ENCODE measurements at places on chromosomes 12 and 14. TPM values are rescaled to one million over a fixed set of nuclear protein-coding genes. Genes with fewer than 3 reads are reported as not detected.

DNA sequence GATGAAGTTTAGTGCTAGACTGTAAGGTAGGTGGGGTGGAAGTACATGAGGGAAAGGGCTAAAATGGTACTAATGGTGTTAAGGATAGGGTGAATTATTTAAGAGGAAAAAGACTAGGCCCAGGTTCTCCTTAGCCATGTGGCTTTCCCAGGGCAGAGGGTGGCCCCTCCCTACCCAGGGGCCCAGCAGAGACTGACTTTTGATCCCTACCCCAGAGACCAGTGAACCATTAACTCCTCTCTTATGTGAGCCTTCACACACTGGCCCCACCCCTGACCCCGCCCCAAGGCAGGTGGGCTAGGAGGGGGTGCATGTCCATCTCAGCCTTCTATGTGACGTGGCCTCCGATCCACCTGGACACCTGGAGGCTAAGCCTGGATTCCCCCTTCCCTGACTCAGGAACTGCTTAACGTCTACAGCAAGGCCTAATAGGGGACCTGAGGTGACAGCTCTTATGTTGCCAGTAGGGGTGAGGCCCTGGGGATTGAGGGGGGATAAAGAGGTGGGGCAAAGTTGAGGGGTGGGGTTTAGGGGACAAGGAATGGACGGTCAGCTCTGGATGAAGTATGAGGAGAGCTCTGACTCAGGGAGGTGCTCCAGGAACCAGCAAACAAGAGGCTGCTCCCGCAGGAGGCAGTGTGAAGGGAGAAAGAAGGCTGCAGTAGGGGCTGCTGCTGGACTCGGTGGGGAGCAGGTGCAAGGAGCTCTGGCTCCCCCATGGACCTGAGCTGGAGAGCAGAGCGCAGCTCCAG is 757 bp downstream of the SLC39A5 start:
- DNase-seq: no peak

GRCh38 chr12:132169376-132169775 is 25.1 kb downstream of the NOC4L start:
- DNase-seq: no peak

Gene KIF5A
- total RNA-seq: 1.3 TPM

DNA sequence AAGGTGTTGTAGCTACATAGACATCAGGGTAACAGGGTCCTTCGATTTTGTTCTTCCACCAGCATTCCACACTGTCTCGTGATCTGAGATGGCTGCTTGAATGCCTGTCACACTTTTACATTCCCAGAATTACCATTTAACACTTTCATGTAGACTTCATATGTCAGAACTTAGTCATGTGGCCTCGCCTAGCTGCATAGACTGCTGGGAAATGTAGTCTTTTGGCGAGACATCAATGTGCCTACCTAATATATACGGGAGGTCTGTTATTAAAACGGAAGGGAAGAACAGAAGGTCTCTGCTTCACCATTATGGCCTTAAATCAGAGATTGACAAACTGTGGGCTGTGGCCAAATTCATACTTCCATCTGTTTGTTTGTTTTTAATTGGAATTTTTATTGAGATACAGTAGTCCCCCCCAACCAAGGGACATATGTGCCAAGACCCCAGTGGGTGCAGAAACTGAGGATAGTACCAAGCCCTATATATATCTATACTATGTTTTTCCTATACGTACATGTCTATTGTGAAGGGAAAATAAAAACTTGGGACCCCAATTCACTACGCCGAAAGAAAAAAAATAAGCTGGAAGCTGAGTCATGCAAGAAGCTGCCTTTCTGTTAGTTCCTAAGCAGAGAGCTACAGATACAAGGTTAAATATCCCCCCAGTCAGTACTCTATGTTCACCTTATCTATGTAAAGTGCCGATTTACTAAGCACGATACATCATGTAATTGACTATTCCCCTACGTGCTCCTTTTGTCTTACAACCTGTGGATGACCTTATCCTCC is 11.3 kb upstream of the HRK start:
- no peak for DNase-seq

GRCh38 chr14:100375266-100375962 is 52.3 kb downstream of the SLC25A47 start:
- DNase-seq: peak; percentile 99

Gene SLC4A8
- total RNA-seq: 9.0 TPM

DNA sequence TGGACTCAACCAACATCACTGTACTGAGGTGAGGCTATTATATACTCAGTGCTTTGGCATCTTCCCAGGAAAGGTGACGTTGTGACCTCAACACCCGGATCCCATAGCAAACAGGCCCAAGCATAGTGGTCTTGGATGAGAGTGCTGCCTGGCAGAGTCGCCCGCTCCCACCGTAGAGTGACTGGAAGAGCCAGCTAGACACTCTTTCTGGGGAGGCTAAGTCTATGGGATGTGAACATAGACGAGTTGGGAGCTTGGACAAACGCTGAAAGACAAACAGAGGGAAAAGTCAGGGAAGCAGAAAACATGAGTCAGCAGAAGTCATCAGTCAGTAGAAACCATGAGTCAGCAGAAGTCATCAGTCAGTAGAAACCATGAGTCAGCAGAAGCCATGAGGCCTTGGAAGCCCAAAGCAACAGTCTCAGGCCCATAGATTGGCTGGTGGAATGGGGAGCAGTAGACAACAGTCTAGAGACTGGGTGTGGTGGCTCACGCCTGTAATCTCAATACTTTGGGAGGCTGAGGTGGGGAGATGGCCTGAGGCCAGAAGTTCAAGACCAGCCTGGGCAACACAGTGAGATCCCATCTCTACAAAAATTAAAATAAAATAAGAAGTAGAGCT is 66.4 kb upstream of the MAP1LC3B2 start:
- DNase-seq: peak; percentile 39

Gene C1QL4
- not detected for total RNA-seq

Gene KLHL42
- 44.5 TPM for total RNA-seq

GRCh38 chr12:118979763-118980406 is 1.5 kb upstream of the SRRM4 start:
- peak; percentile 30 for DNase-seq

Gene MIPOL1
- 14.7 TPM for total RNA-seq

Gene MMP19
- total RNA-seq: 9.7 TPM

- no peak for DNase-seq
These were observed 14.0 kb downstream of the CCDC62 start for GRCh38 chr12:122788387-122788786.

DNA sequence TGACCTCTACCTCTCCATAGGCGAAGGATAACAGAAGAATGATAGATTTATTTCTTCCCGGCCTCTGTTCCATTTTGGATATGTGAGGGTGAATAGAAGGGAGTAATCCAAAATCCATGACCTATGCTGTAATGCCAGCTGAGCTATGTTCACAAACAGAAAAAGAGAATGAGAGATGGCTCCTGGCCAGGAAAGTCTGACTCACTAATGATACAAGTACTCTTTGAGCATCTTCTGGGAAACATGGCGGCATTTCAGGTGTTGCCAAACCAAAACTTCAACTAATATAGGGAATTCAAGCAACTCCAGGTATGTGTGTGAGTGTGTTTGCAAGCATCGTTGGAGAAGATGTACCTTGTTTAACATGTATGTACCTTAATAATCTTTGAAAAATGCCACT is 55.1 kb downstream of the MED13L start:
- peak; percentile 87 for DNase-seq

Gene SLC2A14
- 0.32 TPM for total RNA-seq

Gene DHRS2
- total RNA-seq: 0.32 TPM

Gene ANKRD9
- total RNA-seq: 26.4 TPM

- no peak for DNase-seq
These were observed 2.4 kb upstream of the KIF26A start for GRCh38 chr14:104135904-104136471.

GRCh38 chr14:58899317-58899713 is 261.6 kb downstream of the DACT1 start:
- DNase-seq: peak; percentile 92

Gene TCL1B
- not detected for total RNA-seq

DNA sequence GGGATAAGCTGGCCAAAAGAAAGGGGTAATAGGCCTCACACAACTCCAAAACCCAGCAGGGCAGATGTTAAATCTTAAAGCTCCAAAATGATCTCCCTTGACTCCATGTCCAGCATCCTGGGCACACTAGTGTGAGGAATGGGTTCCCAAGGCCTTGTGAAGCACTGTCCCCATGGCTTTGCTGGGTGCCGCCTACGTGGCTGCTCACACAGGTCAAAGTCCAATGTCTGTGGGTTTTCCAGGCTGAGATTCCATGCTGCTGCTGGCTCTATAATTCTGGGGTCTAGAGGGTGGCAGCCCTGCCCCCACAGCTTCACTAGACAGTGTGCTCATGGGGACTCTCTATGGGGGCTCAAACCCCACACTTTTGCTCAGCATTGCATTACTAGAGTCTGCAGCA is 145.3 kb upstream of the GRIN2B start:
- DNase-seq: no peak

DNA sequence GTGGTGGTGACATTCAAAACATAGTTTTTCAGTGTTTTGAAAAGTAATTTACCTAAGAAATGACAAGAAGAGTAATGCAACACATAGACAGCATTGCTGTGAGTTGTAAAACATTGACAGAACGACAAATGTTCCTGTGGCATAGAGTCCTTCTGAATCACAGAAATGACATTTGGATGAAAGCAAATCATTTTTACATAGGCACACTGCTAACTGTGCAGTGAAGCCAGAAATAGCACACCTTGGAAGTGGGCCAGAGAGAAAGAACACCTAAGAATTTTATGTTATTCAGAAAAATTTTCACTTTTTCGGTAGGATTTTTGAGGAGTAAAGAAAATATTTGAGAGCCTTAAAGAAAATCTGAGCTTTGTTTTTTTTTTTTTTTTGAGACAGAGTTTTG is 100.6 kb downstream of the ANO4 start:
- DNase-seq: no peak

- DNase-seq: no peak
These were observed 27.6 kb upstream of the KCNMB4 start for GRCh38 chr12:70338531-70338930.

Gene RNASE7
- not detected for total RNA-seq

Gene COL2A1
- total RNA-seq: under 0.01 TPM

Gene RASSF3
- 31.1 TPM for total RNA-seq

DNA sequence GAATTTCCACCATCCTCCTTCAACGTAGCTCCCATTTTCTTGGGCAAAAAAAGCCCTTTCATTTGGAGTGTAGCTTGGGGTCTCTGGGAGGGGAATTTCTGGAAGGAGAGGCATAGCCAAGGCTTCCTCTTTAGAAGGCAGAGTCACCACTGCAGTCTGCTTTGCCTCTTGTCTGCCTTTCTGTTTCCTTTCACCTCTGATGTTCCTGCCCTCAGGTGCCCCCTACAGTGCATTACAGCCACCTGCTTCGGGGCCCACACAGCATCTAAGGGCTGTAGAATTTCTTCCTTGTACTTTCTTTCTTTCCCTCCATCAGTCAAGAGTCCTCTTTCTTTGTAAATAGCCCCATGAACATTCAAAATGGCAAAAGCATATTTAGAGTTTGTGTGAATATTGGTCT is 1313.9 kb downstream of the TMEM121 start:
- no peak for DNase-seq

DNA sequence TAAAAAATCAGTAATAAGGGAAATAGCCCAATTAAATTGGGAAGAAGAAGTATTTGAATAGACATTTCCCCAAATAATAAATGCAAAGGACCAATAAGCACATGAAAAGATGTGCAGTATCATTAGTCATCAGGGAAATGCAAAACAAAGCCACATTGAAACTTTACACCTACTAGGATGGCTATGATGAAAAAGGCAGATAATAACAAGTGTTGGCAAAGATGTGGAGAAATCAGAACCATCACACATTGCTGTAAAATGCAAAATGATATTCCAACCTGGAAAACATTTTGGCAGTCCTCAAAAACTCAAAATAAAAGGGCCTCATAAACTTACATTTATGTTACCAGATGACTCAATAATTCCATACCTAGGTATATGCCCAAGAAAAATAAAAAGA is 131.1 kb upstream of the G2E3 start:
- no peak for DNase-seq

- peak; percentile 80 for DNase-seq
These were observed 12.4 kb upstream of the SMUG1 start for GRCh38 chr12:54201001-54201794.

Gene WNT1
- total RNA-seq: not detected

GRCh38 chr12:45726603-45727300 is 2.8 kb upstream of the ARID2 start:
- peak; percentile 52 for DNase-seq

Gene AHSA1
- 88.9 TPM for total RNA-seq

- DNase-seq: peak; percentile 29
These were observed 117.6 kb upstream of the RASSF8 start for GRCh38 chr12:25840678-25841465.

Measured in fibroblast of villous mesenchyme (primary cell).